ENCODE measurements at places on chromosomes 16 and 17.

- no peak for DNase-seq
Observed at GRCh38 chr16:59540621-59541020, 806.5 kb upstream of the GOT2 start.

GRCh38 chr17:38416840-38417209 lies 11.4 kb upstream of the ARHGAP23 start:
- DNase-seq, result no peak

- no peak for DNase-seq
Observed at GRCh38 chr17:21239680-21240368, 13.4 kb downstream of the NATD1 start.

- no peak for DNase-seq
Observed at GRCh38 chr16:89530401-89531381, 22.5 kb downstream of the SPG7 start.

- no peak for DNase-seq
Observed at GRCh38 chr17:47066095-47066494, 87.0 kb upstream of the RPRML start.

GRCh38 chr17:37158290-37158689 lies 209.5 kb downstream of the AATF start:
- DNase-seq, result no peak
